ENCODE measurements at places on chromosomes 13 and 19. TPM values are rescaled to one million over a fixed set of nuclear protein-coding genes. Genes with fewer than 3 reads are reported as not detected.

SIGLECL1 gene
- not detected for total RNA-seq

SIGLEC12 gene
- not detected for total RNA-seq

NBEA gene
- 6.1 TPM for total RNA-seq

NLRP9 gene
- total RNA-seq = not detected

EMP3 gene
- total RNA-seq = 92.0 TPM

HSH2D gene
- total RNA-seq = not detected

ZNF93 gene
- 9.3 TPM for total RNA-seq

C5AR1 gene
- total RNA-seq = 0.66 TPM

LRRC4B gene
- 0.12 TPM for total RNA-seq

Measured in uterine smooth muscle cell (primary cell).